ENCODE measurements at places on chromosomes 3 and 15.

DNA sequence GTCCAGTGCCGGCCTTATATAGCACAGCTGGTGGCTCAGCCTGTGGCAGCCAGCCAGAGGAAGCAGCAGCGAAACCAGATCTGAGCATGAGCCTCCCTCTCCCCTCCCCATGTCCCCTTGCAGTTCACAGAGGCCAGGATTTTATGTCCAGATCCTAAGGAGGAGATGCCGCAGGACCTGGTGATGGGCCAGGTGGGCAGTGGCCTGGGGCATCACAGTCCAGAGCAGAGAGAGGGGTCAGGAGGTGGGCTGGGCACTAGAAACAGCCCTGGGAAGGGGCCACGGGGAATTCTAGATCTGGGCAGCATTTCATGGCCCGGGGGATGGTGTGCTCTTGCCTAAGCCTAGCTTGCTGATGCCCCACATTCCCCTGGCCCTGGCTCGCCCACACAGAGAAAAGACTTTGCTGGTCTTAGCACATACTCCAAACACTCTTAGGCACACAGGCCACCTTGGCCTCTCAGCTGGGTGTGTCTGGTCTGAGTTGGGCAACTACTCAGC, 259 bp upstream of the CILP start:
- DNase-seq = no peak

GRCh38 chr3:54670201-54671000, 257.5 kb downstream of the LRTM1 start:
- DNase-seq = peak; percentile 88

GRCh38 chr15:42348083-42348482, 11.2 kb upstream of the CAPN3 start:
- no peak for DNase-seq

- DNase-seq = no peak
These were observed 62.0 kb downstream of the EEFSEC start for GRCh38 chr3:128215290-128215689.

GRCh38 chr3:61574854-61575253, 13.5 kb downstream of the PTPRG start:
- no peak for DNase-seq

GRCh38 chr3:140316868-140317400, 360.9 kb upstream of the TRIM42 start:
- no peak for DNase-seq

DNA sequence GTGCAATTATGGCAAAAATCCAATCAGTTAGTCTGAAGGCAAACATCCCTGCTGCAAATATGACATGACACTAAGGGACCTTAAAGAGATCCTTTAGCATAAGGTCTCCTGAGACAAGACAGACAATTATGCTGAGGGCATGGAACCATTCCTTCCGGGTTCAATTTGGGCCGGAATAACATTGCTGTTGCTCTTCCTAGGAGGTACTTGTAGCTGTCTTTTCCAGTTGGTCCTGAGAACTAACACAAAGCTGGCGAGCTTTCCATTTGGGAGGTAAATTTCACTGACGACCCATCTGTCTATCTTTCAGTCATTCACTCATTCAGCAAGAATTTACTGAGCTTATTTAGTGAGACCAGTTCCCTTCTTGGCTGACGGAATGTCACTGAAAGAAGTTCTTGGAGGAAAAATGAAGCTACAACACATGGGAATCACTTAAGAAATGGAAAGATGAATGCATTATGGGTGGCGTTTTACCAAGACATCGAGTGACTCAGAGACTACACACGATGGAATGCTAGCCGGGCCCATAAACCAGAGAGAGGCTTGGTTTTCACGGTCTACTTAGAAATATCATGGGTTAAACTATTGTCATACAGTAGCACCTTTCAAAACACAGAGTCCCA, 215.5 kb downstream of the PDZRN3 start:
- no peak for DNase-seq

GRCh38 chr3:78641703-78642102, 1126.1 kb downstream of the ROBO1 start:
- no peak for DNase-seq

DNA sequence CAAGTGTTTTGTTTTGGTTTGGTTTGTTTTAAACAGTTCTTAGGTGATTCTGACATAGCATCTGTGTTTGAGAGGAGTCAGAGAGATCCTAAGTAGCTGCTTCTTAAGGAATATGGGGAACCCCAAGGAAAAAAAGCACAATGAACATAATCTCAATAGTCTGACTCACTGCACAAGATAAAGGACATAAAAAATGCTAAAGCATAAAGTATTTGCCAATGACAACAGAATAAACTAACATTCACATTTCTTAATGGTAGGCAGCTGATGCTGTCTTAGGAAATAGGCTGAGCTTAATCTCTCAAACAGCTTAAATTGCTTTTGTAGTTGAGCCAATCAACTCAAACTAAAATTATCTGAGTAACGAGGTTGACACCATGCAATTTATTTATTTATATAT, 2.9 kb downstream of the NCEH1 start:
- no peak for DNase-seq

GRCh38 chr3:129378949-129379348, 49.5 kb downstream of the EFCAB12 start:
- DNase-seq = no peak

DNA sequence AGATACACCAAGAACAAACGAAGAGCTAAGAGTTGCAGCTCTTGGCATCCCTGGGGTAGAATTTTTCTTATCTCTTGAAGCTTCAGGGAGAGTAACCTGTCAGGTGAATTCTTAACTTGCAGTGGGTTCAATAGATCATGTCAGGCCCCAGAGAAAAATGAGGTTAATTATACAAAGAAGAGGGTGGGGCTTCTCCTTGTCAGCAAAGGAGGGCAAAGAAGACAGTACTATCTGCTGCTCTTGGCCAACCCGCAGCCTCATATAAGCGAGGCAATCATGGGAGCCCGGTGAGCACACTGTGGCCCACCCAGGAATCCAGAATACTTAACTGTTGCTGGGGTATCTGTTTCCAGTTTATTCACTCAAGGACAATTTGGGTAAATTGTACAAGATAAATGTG, 110.2 kb downstream of the SEMA5B start:
- DNase-seq = no peak

DNA sequence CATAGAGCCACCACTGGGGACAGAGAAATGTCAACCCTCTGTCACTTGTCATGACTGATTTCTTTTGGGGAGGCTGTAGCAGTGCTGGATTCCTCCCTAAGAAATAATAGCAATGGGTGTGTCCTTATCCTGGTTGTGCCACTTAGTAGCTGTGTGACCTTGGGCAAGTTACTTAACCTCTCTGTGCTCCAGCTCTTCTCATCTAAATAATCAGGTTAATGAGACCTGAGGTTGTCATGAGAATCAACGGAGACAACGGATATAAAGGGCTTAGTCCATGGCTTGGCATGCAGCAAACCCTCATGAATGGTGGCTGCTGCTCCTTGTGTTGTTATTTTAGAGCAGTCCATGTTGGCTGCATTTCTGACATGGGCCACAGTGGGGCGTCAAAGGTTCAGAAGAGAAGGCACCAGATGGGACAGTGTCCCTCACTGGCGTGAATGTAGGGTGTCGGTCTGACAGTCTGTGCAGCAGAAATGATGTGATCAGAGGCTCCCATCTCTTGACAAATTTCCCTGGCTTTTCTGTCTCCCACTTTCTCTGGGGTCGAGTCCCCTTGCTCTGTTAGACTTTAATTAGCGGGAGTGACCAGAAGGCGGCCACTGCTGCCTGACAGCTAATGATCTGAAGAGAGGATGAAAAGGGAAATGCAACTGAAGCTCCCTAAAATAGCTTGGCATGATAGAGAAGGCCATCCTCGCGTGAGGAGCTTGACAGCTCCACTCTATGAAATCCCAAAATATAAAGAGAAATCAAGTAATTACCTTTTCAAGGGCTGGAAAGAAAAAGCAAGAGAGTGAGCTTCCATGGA, 209.4 kb downstream of the CADPS start:
- peak; percentile 63 for DNase-seq

DNA sequence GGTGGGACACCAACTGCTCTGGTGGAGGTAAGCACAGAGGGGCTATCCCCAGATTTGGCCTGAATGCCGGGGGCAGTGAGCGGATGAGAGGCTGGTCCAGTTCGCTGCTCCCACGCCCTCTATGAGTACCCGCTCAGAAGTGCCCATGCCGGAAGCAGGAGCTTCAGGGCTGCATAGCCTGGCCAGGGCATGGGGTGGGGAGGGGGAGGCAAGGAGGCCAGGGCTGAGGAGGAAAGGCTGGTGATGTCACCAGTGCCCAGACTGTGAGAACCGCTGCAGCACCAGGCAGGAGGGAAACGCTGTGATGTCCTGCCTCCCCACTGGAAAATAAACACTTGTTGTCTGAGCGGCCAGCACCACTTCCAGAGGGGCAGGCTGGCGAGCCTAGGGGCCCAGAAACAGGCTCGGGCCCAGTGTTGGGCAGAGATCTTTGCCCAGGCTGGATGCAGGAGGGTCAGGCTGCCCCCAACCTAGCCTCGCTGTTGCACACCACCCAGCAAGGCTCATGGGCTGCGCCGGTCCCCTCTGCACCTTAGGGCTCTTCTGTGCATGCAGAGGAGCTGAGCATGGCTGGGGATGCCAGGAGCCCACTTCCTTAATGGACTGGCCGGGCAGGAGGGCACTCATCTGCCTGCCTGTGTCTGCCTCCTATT, 10.9 kb upstream of the DLL4 start:
- no peak for DNase-seq

GRCh38 chr3:117836296-117836695, 1126.7 kb downstream of the TUSC7 start:
- no peak for DNase-seq

GRCh38 chr3:139230391-139230790, 113.4 kb upstream of the MRPS22 start:
- no peak for DNase-seq

DNA sequence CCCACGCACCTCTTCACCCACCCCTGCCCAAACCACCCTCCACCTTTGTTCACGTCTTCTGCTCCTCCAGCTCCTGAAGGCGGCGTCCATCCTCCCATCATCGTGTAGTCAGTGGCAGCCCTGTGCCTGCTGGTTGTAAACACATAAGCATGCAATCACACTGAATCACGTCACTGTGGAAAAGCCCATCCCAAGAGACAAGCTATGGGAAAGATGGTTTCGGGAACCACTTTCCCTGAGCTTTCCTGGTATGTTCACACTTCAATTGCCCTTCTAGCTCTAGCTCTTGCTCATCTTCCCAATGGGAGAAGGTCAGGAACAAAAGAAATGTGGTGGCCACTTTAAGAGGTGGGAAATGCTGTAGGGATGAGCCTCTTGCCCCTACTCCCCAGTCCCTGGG, 14.4 kb upstream of the GOLGA8J start:
- no peak for DNase-seq

GRCh38 chr15:37221671-37222145, 121.4 kb upstream of the MEIS2 start:
- peak; percentile 52 for DNase-seq

- no peak for DNase-seq
These were observed 49.3 kb upstream of the CA12 start for GRCh38 chr15:63430766-63431451.

GRCh38 chr3:122515870-122516269, 1.1 kb upstream of the KPNA1 start:
- no peak for DNase-seq

GRCh38 chr3:136606990-136607389, 145.2 kb downstream of the STAG1 start:
- no peak for DNase-seq

DNA sequence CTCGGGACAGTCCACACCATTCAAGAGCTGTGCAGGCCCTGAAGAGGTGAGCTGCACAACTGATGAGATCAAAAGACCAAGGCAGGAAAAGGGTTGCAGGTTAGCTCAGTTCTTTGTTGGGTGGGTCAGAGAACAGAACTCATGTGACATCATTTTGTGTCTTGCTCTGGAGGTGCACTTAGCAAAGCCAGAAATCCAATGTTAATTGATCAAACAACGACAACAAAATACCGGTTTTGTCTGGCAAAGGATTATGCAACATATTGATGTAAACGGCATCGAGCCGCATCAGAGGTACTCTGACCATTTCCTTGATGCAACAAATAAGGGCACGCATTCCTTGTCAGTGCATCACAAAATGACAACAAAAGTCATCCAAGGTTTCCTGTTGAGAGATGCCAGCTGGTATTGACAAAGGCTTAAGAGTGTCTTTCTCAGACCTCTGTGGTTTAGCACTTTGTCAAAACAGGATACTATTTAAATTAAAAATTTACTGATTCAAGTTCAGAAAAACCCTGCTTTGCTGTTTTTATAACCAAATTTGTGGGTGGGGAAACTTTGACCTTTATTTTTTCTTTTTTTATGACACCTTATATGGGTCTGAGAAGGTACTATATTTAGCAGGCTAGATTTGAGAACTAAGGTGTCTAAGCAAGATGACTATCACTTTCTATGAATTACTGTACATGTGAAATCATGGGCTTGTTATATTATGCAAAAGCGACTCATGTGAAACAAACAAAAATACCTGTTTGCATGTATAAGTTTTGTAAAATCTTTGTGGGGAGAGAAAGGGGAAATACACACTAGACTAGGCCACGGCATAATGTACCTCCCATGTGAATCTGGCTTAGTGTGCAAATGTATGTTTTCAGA, 496.1 kb downstream of the FOXP1 start:
- DNase-seq = no peak

DNA sequence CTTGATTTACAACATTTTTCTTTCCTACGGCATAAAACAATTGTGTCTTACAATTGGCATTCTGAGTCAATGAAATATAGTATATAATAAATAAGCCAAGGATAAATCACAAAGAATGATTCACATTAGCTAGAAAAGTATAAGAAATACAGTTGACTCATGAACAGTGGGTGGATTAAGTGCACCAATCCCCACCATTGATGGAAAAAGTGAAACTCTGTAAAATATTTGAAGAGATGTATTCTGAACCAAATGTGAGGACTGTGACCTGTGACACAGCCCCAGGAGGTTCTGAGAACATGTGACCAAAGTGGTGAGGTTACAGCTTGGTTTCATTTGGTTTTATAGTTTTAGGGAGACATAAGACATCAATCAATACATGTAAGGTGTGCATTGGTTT, 227.5 kb downstream of the ALCAM start:
- no peak for DNase-seq

- no peak for DNase-seq
These were observed 97.9 kb upstream of the EIF1B start for GRCh38 chr3:40211579-40211978.

GRCh38 chr15:49692514-49693090, 71.8 kb downstream of the DTWD1 start:
- no peak for DNase-seq

- DNase-seq = no peak
These were observed 9.3 kb downstream of the ZPLD1 start for GRCh38 chr3:102444101-102444500.

DNA sequence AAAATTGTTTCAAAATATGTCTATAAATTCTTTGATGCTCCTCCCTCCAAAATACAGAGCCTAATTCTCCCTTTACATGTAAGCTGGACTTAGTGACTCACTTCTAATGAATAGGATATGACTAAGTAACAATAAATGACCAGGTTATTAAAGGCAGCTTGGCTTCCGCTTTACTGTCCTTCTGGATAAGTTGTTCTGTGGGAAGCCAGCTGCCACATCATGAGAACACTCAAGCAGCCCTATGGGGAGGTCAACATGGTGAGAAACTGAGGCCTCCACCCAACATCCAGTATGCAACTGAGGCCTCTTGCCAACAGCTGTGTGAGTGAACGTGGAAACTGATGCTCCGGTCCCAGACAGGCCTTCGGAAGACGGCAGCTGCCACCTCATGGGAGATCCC, 247.3 kb upstream of the CHRM5 start:
- no peak for DNase-seq
